T-helper 9 cell (primary cell): ENCODE measurements at places on chromosomes 11 and 22.

GRCh38 chr11:43981006-43981405 lies 38.6 kb downstream of the C11orf96 start:
- DNase-seq: no peak

DNA sequence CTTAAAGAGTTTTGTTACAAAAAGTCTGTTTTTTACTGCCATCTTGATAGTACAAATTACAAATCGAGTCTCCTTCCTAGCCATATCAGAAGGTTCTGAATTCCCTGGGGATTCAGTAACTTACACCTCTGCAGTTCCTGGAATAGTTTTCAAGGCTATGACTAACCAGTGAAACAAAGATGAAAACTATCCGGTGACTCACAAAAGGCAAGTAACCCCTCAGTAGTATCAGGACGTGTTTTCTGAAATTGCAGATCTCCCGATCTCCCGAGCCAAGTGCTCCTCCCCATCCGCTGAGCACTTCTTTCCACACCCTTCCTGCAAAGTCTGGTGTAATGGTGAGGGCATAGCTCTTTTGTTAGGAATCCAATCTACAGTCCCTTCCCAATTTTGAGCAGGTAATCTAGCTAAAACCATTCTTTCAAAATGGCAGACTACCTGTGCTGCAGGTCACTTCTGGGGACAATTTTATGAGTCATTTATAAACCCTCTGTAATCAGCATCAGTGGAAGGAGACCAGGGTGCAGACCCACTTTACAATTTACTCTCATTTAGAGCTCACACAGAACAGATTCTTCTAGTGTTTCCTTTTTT lies 7.7 kb downstream of the E2F8 start:
- DNase-seq: no peak

DNA sequence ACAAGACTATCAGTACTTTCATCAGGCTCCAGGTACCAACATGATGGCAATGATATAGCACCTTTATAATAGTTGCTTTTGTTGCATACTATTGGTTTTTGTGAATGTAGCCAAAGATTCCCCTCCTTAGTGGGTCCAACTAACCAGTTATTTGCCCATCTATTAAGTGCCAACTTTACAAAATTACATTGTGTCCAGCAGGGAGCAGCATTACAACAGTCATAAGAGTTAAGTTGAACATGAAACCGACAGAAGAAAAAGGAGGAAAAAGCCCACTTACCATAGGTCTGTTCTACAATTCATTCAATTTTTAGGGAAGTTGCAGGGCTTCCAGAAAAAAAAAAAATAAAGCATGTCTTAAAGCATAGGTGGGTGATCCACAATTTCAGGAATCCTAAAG lies 21.6 kb downstream of the IMMP1L start:
- DNase-seq: no peak

DNA sequence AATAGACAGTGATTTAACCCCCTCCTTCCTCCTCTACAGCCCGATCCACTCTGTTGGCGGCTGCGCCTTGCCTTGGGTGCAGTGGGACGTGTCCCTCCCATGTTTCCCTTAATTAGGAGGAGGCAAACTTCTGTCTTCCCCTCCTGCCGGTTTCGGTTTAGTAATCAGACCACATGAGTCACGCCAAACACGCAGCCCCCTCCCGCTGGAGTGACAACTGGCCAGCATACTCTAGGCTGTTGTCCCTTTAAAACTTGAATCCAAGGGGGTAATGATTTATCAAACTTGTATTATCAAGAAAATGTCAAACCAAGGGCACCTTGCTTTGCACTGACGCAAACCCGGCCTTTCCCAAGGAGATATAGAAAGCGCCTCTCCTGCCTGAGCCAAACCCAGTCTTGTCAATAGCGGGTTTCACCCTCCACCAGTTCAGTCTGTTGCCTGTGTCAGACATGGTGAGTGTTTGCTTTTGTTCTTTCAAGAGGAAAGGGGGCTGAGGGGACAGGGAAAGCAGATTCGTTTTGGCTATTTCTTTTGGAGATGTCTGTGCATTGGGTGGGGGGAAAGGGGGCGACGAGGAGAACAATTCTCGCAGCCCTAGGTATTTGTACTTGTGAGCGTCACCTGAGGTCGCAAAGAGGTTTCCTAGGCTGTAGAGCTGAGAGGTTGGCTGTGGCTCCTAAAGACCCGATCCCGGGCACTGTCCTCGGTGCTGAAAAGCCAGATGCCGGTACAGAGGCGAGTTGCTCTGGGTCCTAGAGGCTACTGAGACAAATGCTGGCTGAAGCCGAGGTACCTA lies at the start of gene SLC6A5:
Gene SLC6A5, plus strand, starts transcription at position 388 of the 799 bp plus-strand sequence. Its CDS starts 65 bp downstream, at position 453.
- DNase-seq: no peak

DNA sequence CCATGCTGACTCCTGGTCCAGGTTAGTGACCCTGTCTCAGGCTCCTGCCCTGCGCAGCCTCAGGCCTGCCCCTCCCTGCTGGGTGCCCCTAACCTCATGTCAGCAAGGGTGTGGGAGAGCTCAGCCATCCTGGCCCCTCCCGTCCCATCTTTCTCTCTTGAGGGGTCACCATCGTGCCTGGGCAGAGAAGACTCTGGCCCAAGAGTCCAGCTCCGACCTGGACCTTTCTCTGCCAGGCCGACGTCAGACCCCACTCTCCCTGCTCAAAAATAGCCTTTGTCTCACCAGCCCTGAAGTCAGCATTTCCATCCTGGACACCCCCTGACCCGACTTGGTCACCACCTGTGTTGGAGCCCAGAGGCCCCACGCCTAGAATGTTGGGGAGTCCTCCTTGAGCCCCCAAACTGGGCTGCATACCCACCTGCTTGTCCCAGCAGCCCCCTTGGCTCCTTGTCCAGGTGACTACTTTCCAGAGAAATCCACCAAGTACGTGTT lies 4.9 kb downstream of the SCGB1C1 start:
- DNase-seq: no peak

GRCh38 chr11:35390737-35391682 lies 28.3 kb downstream of the SLC1A2 start:
- no peak for DNase-seq

DNA sequence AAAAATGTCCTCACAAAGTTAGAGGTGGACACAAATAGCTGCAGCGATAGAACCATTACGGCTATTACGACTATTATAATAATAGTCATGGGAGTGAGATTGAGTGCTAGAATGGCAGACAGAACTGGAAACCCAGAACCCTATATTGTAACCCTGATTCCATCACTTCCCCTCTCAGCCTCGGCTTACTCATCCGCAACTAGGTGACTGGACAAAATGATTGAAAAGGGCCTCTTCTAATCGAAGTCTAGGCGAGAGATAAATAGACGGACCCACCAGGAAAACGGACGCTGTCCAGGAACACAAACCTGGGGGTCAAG lies 629 bp downstream of the PSMA1 start:
- DNase-seq: no peak

GRCh38 chr11:85783758-85784157 lies 27.2 kb downstream of the SYTL2 start:
- no peak for DNase-seq

DNA sequence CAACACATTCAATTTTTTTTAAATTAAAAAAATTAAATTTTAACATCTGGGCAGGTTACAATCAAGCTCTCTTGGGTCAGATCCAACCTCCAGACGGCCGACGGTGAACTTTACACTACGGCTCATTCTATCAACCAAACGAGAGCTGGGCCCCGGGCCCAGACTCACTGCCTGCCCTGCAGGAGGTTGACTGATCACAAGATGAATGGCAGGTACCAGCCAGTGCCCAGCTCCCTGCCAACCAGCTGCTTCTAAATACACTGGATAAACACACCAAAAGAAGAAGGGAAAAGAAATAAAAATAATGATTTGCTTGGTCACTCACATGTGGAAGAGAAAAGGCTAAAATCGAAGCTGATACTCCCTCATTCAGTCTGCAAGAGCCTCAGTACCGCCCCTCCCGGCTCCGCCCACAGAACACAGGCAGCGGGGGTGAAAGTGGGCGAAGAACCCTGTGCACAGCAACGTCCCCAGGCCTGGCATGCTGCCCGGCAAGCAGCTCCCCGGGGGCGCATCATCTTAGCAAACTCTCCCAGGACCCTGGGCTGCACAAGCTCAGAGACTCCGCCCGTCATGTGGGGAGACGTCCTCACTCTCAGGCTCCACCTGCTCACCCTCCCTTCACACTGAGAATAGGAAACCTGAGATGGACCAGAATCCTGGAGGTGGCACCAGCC lies 303.4 kb downstream of the SHANK2 start:
- DNase-seq: no peak

- no peak for DNase-seq
Observed at GRCh38 chr11:128424851-128425285, 162.5 kb downstream of the ETS1 start.

- no peak for DNase-seq
Observed at GRCh38 chr11:78469896-78470295, 52.3 kb upstream of the GAB2 start.

GRCh38 chr11:38553148-38553547 lies 1955.1 kb upstream of the RAG2 start:
- no peak for DNase-seq

- DNase-seq: no peak
Observed at GRCh38 chr11:124778281-124778680, 16.2 kb upstream of the ESAM start.

GRCh38 chr11:74682731-74683278 lies 48.4 kb downstream of the CHRDL2 start:
- no peak for DNase-seq

DNA sequence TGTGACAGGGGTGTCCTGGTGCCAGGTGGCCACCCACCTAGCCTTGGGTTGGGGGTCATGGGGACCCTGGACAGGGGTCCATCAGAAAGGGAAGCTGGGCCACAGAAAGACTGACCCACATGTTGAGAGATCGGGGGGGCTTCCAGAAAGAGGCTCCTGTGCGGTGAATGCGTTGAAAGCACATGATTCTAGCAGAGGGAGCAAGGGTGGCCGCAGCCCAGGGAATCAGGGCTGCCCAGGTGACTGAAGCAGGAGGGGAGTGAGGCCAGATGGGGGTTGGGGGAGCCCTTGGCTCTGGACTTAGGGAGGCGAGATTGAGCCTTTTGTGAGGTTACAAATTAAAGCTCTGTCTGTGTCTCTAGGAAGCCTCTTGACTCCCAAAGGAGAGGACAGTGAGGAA lies 80.7 kb downstream of the MORC2 start:
- DNase-seq: no peak

DNA sequence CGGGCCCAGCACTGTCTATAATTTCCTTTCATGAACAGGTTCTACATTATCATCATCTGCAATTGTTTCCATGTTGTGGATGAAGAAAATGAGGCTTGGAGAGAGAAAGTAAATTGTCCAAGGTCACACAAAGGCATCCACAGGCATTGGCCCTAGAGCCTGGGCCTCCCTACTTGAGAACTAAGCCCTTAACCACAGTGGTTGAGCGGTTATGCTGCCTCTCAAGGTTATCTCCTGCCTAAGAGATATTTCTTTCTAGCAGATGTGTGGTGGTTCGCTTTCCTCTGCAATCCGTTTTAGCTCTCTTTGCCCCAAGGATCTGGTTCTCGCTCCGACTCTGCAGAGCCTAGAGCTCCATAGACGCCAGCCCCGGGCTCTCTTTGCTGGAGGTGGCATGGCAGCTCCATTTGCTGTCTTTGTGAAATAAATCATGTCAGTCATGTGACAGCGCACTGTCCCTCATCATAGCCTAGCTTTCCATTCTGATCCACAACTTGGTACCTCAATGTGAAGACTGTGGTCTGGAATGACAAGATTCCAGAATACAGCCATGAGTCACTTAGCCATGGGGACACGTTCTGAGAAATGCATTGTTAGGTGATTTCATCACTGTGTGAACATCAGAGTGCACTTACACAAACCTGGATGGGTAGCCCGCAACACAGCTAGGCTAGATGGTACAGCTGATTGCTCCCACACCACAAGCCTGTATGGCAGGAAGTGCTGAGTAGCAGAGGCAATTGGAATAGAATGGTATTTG lies 27.2 kb downstream of the RPS6KA4 start:
- DNase-seq: no peak

- DNase-seq: no peak
Observed at GRCh38 chr11:62792202-62792575, 383 bp upstream of the TMEM223 start.

GRCh38 chr11:61567286-61568061 lies 13.4 kb downstream of the SYT7 start:
- DNase-seq: peak; percentile 80

- no peak for DNase-seq
Observed at GRCh38 chr11:10502770-10503169, 38.2 kb downstream of the RNF141 start.

- no peak for DNase-seq
Observed at GRCh38 chr11:103069367-103069766, 22.6 kb downstream of the DCUN1D5 start.

GRCh38 chr11:94721565-94722292 lies 46.4 kb upstream of the AMOTL1 start:
- DNase-seq: no peak

- DNase-seq: no peak
Observed at GRCh38 chr11:19935507-19935906, 222.9 kb downstream of the NAV2 start.

- no peak for DNase-seq
Observed at GRCh38 chr11:17767301-17767885, 32.8 kb downstream of the KCNC1 start.

DNA sequence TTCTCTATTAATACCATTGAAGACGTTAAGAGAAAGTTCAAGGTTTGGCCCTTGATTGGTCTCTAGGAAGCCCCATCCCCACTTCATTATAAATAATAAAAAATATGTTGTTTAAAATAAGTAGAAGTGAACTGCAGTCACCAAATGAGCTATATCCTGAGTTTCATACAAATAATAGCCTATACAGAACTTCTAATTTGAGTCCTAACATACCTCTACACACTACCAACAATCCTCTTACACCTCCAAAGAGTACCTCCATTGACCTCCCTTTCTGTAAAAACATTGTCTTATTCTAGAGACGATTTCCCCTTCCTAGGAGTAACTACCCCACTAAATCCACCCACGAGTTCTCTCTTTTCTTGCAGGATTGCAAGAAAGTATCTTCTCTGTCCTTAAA lies 7.2 kb upstream of the HBD start:
- no peak for DNase-seq

- DNase-seq: no peak
Observed at GRCh38 chr11:126345759-126346585, 9.5 kb upstream of the ST3GAL4 start.

GRCh38 chr11:6892400-6892799 lies at the start of gene OR2D2:
TSS of gene OR2D2 (minus strand) at chr11:6892500. CDS start at chr11:6892500, 0 bp downstream.
- DNase-seq: no peak

DNA sequence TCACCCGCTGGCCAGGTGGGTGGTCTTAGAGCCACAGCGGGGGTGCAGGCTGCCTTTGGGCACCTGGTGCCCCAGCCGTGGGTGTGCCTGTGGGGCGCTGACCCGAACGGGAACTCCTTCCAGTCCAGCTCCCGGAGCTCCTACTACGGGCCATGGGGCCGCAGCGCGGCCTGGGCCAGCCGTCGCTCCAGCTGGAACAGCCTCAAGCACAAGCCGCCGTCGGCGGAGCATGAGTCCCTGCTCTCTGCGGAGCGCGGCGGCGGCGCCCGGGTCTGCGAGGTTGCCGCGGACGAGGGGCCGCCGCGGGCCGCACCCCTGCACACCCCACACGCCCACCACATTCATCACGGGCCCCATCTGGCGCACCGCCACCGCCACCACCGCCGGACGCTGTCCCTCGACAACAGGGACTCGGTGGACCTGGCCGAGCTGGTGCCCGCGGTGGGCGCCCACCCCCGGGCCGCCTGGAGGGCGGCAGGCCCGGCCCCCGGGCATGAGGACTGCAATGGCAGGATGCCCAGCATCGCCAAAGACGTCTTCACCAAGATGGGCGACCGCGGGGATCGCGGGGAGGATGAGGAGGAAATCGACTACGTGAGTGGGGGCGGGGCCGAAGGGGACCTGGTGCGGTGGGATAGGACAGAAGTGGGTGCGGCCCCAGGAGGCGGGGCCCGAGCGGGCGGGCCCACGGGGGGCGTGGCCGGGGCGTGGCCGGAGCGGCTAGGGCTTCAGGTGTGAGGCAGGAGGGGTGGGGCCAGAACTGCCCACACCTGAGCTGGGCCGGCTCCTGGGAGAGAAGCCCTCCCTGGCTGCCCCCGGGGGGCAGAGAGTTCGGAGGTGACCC lies 91.5 kb downstream of the CACNA1I start:
- peak; percentile 74 for DNase-seq
